NCI-H1436 (cell line): ENCODE measurements at places on chromosomes 7 and 10.

DNA sequence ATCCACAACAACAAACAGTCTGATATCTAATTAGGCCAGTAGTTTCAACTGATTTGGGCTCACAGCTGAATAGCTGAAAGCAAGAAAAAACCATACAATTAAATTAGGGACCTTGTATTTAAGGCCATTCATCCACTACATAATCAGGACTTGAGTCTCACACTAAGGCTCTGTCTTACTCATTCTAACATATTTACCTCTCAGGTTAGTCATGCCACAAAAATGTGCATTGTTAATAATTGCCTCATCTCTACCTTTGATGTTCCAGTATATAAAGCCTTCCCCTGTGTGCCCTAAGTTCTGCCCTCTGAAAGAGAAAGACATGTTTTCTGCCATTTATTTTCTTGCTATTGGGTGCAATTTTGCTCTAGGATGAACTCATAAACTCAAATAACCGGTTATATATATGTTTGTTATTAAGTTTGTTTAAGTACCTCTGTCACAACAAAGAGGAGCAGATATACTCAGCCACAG is 5.3 kb upstream of the C1GALT1 start:
- no peak for DNase-seq

DNA sequence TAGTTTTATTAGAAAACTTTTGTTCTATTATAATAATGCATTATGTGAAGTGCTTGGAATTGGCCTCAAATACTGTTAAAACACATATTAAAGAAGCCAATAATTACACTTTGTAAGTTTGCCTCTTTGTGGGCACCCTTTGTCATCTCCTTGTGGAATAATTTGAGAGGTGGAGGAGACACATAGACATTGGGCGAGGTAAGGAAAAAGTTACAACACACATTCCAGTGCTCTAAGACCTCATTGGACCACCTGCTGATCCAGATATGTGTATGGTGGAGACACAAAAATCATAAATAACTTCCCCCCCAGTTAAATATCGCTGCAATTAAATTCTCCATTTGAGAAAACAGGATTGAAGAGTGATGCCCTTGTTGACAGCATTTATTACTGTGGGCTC is 511.8 kb downstream of the GFRA1 start:
- no peak for DNase-seq

DNA sequence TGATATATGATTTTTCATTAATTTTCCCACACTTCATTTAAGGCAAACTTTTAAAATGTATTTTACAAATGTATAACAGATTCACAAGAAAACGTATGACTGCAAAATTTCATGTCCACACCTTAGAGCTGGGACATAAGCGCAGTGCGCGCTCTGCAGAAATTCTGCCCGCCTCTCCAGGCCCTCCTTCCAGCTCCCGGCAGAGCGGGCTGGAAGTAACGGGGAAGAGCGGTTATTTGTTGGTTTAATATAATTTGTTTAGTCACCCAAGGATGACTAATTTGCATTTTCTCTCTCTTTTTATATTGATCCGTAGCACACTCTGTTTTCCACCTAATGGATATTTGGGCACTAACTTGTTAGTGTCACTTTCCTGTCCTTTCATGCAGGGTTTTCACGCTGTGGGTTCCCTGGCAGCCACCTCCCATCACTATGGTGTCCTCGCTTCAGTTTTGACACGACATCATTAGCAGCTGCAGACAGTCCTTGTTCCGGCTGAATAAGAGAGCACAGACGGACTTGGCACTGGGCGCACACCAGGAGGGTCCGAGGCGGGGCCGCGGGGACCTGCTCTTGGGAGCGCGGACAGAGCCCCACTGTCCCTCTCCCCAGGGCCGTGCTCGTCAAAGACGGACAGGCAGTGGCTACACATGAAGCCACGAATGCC is 129.2 kb upstream of the SEC61G start:
- no peak for DNase-seq

GRCh38 chr10:121242741-121243608 is 355.3 kb downstream of the FGFR2 start:
- no peak for DNase-seq

GRCh38 chr10:109960682-109961081 is 37.4 kb upstream of the XPNPEP1 start:
- DNase-seq: no peak

GRCh38 chr7:31495653-31496052 is 18.2 kb upstream of the ITPRID1 start:
- no peak for DNase-seq

DNA sequence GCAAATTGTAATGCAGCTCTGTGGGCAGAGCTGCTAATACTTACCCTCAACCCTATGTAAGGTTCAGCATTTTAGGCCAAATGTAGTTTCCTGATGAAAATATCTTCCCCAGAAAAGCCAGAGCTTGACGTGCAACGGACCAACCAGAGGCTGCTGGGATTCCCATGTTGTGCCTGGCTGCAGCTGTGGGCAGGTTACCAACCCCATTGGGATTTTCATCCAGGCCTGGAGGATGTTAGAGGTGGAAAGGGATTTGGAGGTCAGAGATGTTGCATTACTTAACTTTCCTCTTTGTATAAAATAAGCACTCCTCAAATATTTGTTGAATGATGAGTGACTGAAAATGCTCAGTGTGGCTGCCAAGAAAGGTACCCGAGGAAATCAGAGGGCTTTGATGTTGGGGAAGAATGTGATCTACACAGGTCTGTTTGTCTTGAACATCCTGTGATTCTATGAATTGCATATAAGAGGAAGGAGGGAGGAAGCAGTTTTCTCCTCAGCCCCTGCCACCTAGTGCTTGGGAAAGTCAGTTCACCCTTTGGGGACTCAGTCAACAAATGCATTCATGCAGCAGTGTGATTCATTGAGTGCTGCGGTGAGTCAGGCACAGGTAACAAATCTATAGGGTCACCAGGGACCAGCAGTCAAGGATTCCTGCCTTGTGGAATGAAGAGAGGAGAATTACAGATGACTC is 487.2 kb downstream of the RPS24 start:
- peak; percentile 53 for DNase-seq

- DNase-seq: no peak
Measured at GRCh38 chr10:69275444-69275843, 2.9 kb upstream of the HK1 start.

GRCh38 chr7:151306860-151307259 is 34.8 kb upstream of the NUB1 start:
- DNase-seq: no peak

GRCh38 chr10:109115179-109115578 is 808.1 kb downstream of the XPNPEP1 start:
- no peak for DNase-seq

DNA sequence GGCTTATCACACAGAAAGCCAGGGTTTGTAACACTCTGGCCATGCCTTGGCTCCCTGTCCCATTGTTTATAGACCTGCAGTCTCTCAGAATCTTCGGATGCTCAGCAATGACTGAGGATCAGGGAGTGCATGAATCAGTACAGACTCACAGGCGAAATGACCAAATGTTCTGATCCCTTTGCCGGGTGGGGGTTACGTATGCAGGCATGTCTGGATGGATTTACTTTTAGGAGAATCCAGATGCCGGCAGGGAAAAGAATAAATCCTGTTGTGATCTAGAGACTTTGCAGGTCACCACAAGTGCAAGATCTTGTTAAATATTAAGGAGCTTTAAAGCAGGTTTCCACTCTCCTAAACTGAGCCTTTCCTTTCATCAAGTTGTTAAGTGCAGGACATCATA is 149.5 kb downstream of the SFMBT2 start:
- no peak for DNase-seq

DNA sequence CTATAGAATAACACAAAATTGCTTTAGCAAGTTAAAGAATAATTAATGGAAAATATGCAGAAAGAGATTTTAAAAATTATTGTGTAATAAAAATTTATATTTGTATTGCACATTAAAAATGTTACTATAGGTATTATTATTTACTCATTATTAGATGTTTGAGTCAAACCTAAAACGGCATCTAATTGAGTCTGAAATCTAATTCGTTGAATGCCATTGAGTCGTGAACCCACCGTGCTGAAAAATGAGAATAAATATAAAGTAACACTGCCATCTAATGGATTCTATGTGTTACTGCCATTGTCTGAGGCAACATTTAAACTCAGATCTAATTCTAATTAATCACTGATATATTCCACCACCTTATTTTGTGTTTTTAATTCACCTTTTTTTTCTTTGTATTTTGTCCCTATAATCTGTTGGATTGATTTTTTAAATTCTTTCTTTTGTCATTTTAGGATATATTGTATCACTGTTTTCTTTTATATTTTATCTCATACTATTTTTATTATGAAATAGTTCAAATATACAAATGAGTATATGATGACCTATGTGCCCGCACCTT is 62.2 kb downstream of the SAMD9 start:
- peak; percentile 45 for DNase-seq

GRCh38 chr10:75508239-75508813 is 76.9 kb downstream of the LRMDA start:
- DNase-seq: peak; percentile 28

- DNase-seq: no peak
Measured at GRCh38 chr7:131164025-131164925, 163.4 kb upstream of the MKLN1 start.

DNA sequence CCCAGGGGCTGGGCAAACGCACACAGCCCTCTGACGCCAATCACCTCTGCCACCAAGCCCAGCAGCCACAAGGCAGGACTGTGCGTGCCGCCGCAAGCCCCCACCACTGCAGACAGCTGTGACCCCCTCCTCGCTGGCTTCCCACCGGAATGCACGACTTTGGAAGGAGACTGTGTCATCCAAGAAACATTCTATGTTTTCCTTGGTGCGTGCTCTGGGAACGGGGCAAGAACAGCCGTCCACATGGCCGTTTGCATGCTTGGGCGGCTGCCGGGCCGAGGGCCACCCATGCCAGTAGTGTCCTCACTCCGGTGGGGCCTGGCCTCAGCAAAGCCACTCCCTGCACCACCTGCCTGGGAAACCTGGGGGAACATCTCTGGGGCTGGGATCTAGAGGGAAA is 17.6 kb upstream of the ELN start:
- DNase-seq: no peak

DNA sequence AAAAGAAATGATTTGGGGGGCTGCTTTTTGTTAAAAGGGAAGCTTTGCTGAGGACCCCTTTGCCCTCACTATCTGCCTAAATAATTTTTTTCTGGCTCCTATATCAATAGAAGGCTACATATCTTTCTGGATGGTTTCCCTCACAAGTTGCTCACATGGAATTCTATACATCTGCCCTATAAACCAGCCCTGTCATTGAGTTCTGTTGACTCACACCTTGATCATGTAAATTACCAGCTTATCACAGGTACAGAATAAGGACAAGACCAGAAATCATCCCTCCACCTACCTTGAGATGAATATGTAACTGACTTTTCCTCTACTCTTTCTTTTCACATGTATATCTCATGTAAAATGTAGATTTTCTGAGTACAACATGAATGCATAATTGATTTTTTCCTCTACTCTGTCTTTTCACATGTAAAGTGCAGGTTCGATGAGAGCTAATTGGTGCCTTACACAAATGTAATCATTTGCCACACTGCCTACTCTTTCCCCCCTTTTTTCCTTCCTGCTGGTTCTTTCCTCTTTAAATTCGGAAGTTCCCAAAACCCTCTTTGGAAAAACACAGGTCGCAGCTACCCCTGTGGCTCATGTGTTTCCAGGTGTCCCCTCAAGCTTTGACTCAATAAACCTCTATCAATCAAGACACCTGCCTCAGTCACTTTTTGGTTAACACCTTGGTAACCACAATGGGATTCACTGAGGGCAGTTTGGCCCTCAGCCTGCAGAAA is 12.5 kb downstream of the CYP3A43 start:
- no peak for DNase-seq

- no peak for DNase-seq
Measured at GRCh38 chr7:83077328-83077727, 85.4 kb downstream of the PCLO start.

DNA sequence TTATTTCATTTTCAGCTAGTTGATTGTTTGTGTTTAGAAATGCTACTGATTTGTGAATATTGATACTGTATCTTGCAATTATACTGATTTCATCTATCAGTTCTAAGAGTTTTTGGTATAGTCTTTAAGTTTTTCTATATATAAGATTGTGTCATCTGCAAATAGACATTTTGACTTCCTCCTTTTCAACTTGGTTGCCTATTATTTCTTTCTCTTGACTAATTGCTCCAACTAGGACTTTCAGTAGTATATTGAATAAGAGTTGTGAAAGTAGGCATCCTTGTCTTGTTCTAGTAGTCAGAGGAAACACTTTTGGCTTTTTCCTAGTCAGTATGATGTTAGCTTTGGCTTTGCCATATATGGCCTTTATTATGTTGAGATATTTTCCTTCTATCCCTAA is 20.4 kb downstream of the PHTF2 start:
- no peak for DNase-seq

DNA sequence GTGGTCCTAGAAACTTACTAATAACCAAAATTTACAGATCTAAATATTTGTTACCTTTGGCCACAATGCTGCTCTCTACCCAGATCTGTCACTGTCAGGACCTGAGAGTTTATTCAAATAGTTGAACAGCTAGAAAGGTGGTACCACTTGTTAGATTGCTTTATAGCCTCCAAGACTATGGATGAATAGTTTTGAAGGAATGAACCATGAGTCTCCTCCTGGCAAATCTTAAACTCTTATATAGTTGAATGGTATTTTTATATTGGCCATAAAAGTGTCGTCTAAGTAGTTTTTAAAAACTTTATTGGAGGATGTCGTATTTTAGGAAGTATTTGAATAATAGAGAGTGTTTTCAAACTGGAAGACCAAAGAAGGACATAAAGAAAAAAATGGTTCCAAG is 178.7 kb downstream of the AHR start:
- DNase-seq: no peak

- no peak for DNase-seq
Measured at GRCh38 chr7:81210137-81211064, 291.6 kb upstream of the SEMA3C start.

DNA sequence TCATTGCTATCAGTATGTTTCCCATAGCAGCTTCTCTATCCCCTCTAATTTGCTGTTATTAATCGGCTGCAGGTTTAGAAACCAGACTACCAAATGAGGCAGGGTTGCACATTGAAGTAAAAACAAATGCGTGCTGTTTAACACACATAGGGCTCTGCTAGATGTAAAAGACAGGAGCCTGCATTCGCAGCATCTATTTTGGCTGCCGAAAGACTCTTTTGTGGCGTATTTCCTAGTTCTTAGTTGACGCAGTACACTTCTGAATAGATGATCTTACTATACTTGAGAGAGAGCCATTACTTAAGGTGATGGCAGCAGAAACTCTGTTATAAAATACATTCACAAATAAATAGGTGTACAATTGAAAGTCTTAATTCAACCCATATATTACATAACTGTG is 21.4 kb downstream of the SGCE start:
- DNase-seq: no peak

DNA sequence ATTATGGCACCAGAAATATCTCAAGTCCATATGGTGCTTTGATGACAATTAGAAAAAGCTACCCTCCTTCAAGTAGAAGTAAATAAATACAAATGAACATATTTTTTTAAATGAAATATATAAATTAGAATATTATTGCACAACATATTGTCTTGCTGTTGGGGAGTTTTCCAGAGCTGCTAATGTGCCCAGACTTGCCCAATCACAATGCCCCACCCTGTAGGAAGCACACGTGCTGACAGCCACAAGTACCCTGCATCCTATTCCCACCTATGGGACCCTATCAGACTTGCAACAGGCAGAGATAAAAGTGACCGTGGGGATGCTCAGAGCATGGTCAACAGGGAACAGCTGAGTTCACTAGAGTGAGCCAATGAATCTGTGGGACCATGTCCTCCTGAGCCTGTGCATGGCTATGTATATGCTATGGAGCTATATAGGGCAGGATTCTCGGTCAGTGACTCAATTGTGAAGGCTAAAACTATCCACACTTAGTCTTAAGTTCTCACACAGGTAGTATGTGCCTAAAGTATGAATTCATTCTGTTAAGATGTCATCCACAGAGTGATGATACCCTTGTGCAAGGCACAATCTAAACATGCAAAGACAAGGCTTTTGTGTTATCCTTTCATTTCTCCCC is 336.0 kb downstream of the HGF start:
- no peak for DNase-seq
